ENCODE measurements at places on chromosomes 13 and 19.
A peak's percentile ranks its signal among the peaks of the same experiment; 100 is the strongest.

DNA sequence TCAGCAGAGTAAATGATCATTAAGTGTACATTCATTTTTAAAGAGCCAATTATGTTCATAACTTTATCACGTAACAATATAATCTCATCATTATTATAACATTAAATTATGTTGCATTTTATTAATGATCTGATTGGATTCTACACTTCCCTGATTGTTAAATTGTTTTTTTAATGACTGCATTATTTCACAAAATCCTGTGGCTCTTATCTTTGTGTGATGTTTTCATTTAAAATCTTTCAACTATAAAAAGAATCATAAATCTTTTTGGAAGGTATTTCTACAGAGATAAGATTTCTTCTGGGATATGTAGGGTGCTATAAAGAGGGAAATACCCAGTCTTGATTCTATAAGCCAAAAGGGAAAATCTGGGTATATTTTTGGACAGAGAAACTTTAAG lies 101.7 kb downstream of the ZIC5 start:
- DNase-seq, result no peak

GRCh38 chr13:73835138-73835721 lies 299.0 kb downstream of the KLF12 start:
- peak; percentile 42 for DNase-seq

GRCh38 chr19:2982983-2983350 lies 5.6 kb downstream of the TLE6 start:
- DNase-seq, result peak; percentile 94

- no peak for DNase-seq
Observed at GRCh38 chr19:15584095-15584494, 30.9 kb upstream of the CYP4F8 start.

- DNase-seq, result no peak
Observed at GRCh38 chr13:106100171-106100919, 435.1 kb downstream of the EFNB2 start.

- no peak for DNase-seq
Observed at GRCh38 chr13:63731896-63732295, 2316.2 kb upstream of the PCDH20 start.

GRCh38 chr19:55939206-55939605 lies 7.1 kb upstream of the NLRP13 start:
- DNase-seq, result no peak

DNA sequence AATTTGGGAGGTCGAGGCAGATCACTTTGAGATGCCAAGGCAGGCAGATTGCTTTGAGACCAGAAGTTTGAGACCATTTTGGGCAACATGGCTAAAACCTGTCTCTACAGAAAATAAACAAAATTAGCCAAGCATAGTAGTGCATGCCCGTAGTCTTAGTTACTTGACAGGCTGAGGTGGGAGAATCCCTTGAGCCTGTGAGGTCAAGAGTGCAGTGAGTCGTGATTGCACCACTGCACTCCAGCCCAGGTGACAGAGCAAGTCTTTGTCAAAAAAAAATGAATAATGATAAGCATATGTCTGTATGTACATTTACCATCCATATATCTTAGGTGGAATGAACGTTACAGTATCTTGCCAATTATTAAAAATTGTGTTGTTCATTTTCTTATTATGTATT lies 2447.7 kb downstream of the PCDH9 start:
- DNase-seq, result no peak

- no peak for DNase-seq
Observed at GRCh38 chr19:39307822-39308530, 11.8 kb downstream of the IFNL1 start.

- peak; percentile 96 for DNase-seq
Observed at GRCh38 chr13:28557725-28558520, 63.0 kb upstream of the FLT1 start.

- peak; percentile 64 for DNase-seq
Observed at GRCh38 chr13:41054212-41054877, 7.0 kb upstream of the WBP4 start.

DNA sequence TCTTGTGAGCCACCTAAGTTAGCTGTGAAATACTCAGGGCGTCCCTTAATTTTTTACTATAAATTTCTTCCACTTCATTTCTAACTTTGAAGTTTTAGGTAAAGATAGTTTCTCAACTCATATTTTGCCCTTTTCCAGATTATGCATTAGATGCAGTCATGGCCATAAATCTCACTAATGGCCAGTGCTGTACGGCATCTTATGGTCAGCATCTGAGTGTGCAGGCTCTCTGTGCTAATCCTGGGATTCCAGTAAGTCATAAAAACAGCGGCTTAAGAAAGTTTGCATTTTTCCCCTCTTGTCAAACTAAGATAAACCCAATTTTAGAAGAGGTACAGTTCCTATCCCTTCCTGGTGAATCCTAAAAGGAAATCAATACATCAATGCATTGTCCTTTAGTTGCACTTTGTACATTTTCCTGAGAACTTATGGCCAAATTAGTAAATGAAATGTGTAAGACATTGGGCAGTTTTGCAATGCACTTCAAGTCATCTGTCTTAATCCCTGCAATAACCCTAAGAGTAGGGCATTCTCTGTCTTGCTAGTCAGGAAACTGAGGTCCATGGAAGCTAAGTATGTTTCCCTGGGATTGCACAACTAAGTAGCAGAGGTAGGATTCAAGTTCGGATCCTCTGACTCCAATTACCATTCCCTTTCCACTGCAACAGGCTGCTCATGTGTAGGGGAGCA lies 146.2 kb downstream of the DCT start:
- DNase-seq, result no peak

- no peak for DNase-seq
Observed at GRCh38 chr19:55158848-55159749, 1.6 kb upstream of the TNNI3 start.

DNA sequence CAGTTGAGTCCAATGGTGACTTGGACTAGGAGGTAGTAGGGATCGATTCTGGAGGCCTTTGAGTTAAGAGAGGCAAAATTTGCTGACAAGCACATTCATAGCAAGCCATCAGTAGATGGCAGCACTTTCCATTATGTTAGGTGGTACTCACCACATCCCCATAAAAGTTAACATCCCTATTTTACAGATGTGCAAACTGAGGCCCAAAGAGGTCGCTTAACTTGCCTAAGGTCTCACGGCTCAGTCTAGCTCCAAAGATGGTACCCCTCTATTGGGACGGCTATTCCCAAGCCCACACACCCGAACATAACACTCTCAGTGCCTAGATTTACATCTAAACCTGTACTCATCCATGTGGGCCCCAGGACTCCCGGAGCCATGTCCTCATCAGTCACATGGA lies 21.5 kb upstream of the FOSB start:
- DNase-seq, result peak; percentile 43

DNA sequence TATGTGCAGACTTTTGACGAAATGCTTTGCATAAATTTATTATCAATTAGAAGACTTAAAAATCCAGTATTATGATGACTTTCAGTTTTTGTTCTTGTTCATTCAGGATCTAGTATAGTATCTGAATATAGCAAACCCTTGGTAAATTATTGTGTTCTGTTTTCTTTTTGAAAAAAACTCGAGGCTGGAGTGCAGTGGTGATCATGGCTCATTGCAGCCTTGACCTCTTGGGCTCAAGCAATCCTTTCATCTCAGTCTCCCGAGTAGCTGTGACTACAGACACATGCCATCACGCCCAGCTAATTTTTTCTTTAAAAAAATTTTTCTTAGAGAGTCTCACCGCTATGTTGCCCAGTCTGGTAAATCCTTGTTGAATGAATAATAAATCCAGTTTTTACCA lies 4.6 kb downstream of the FARP1 start:
- DNase-seq, result no peak

DNA sequence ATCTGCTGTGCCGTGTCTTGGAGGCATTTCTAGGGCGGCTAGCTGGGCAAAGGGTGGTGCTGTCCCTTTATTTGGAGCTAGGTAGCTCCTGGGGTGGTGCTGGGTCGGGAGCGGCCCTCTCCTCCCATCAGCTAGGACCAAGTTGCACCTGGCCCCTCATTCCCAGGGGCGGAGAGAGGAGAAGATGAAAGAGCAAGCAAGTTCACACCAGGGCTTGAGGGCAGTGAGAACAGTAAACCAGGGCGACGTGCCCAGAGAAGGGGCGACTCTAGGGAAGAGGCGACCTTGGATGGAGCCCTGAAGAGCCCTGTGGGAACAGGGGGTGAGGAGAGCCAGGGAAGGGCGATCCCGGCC lies 17.0 kb upstream of the KCNN1 start:
- DNase-seq, result no peak

GRCh38 chr13:98200211-98200878 lies 23.3 kb upstream of the RNF113B start:
- no peak for DNase-seq

DNA sequence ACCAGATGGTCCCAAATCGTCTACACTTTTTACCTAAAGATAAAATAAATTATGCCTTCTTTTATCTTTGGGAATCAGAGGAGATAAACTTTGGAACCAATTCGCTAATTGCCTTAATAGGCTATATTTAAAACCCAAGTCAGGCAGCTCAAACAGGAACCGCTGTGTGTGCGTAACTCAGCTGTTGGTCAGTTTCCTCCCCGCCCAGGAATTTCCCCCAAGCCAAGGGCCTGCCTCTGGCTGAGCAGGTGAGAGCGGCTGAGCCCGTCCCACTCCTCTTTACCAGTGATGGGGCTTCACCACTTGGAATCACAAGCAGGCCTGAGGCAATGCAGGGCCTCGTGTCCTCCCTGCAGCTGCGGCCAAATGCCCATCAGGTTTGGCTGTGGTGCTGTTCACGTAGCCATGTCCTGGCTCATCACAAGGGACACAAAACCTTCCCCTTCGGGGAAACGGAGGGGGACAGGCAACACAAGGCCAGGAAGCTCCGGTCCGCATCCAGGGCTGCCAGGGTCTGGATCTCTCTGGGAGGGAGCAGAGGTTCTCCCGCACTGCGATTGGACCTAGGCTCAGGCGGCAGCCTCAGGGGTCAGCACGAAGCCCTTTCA lies 503 bp upstream of the SLC7A9 start:
- no peak for DNase-seq

DNA sequence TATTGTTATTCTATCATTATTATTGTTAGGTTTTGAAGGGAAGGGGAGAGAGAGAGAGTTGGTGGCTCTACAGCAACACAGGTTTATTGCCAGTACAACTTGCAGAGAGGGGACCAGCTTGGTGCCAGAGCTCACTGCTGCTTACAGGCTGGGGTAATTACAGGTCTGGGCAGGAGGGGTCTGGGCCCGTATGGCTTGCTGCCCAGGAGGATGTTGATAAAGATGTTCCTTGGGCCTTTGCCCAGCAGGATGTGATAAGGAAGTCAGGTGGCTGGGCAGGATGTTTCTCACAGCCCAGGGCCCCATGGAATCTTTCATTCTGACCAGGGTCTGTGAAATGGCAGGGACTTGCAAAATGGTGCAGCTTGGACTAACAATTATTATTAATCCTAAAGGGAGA lies 64.2 kb upstream of the ZNF599 start:
- no peak for DNase-seq

- no peak for DNase-seq
Observed at GRCh38 chr19:51100601-51101000, 7.6 kb downstream of the CTU1 start.

DNA sequence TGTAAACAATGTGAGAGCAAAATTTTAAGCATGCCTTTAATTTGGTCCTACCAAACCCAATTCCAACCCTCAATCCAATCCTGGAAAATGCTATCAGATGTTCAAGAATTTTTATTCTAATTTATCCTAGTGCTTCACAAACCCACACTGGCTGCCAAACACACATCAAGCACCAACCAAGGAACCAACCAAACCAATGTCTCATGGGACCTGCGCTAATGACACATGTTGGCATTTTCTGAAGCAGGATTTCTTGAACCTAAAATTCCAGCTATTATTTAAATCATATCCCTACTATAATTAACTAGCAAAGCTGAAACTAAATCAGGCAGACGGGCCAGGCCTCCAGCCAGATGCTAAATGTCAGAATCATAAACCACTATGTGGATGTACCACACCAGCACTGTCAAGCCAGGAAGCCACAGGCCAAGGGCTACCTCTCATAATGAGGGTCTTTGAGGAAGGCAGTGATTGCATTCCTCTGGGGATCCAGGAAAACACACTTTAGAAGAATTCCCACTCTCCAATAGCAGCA lies 5.8 kb downstream of the LATS2 start:
- DNase-seq, result no peak

DNA sequence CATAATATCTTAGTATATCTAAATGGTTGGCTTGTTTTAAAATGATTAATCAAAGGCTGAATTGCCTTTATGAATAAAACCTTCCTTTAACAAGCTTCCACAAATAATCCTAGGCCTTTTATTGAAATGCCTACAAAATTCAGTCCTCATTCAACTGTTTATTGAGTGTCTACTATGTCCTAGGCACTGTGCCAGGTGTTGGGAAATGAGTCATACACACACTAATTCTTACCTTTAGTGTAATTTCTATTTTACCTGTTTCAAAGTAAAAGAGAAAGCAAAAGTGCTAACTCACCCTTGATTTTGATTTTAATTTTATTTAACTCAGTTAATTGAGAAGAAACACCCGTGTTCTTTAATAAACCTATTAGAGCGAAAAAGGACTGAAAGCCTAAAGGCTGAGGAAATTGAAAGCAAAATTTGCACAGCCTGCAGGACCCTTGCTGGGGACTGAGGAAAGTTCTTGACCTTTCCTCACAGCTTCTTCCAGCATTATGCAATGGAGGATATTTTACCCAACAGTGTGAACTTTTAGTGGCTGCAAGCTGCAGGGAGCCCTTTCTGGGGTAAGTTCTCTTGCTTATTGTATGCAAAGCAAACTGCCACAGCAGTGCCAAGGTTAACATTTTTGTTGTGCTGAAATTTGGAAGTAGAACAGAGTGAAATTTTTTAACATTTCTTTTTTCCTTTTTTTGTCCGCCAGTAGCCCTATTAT lies 83.1 kb downstream of the B3GLCT start:
- DNase-seq, result no peak

- no peak for DNase-seq
Observed at GRCh38 chr13:107067381-107067780, 499.4 kb upstream of the ARGLU1 start.

- no peak for DNase-seq
Observed at GRCh38 chr13:109773276-109773675, 13.1 kb downstream of the IRS2 start.

DNA sequence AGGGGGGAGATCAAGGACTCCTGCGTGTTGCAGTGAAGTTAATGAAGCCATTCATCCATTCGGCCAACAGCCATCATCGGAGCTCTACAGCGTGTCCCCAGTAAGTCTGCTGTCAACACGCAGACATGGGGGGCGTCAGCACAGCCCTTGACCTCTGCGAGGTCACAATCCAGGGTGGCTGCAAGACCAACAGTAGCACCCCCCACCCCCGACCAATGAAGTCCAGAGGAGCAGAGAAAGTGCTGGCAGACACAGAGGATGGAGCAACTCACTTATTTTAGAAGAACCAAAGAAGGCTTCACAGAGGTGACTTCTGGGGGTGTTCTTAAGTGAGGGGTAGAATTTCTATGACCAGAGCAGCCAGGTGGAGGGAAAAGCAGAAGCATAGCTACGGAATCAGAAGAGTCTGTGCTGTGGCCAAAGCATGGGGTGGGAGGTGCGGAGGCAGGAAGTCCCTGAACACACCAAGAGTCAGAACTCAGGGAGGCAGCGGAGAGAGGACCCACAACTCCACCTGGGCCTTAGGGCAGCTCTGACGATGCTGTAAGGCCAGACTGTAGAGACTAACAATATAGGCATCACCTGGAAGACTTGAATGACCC lies 185.4 kb downstream of the FOXO1 start:
- DNase-seq, result no peak

GRCh38 chr13:74867460-74867859 lies 614.5 kb downstream of the TBC1D4 start:
- DNase-seq, result peak; percentile 19

- DNase-seq, result no peak
Observed at GRCh38 chr19:46674416-46675178, 13.6 kb upstream of the DACT3 start.

- DNase-seq, result peak; percentile 49
Observed at GRCh38 chr19:19405971-19406877, 749 bp downstream of the GATAD2A start.

All from fibroblast of skin of abdomen (primary cell).